Dermis microvascular lymphatic vessel endothelial cell (primary cell): ENCODE measurements at places on chromosomes 5 and 9.

GRCh38 chr5:6583049-6583880, 49.6 kb downstream of the NSUN2 start:
- no peak for DNase-seq

- DNase-seq, result no peak
These were observed 40.4 kb upstream of the CTNNA1 start for GRCh38 chr5:138712791-138713190.

- no peak for DNase-seq
These were observed 18.0 kb downstream of the DAPK1 start for GRCh38 chr9:87515588-87516221.

- DNase-seq, result no peak
These were observed 249.6 kb downstream of the AOPEP start for GRCh38 chr9:94976077-94976476.

DNA sequence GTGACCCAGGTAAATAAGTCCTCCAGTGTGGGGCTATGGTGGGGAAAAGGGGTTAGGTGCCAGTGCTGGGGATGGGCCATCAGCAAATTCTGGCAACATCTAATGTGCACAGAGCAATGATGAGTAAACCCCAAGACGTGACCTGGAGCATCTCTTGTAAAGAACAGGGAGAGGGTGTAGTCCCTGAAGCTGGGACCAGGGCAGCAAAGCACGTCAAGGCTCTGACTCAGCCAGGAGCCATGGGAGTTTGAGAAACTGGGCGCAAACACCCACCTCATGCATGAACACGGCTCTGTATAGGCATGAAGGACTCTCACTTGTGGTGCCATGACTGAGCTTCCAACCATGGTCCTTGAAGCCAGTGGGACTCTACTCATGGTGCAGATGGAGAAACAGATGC, 51.8 kb downstream of the DUSP1 start:
- DNase-seq, result no peak

DNA sequence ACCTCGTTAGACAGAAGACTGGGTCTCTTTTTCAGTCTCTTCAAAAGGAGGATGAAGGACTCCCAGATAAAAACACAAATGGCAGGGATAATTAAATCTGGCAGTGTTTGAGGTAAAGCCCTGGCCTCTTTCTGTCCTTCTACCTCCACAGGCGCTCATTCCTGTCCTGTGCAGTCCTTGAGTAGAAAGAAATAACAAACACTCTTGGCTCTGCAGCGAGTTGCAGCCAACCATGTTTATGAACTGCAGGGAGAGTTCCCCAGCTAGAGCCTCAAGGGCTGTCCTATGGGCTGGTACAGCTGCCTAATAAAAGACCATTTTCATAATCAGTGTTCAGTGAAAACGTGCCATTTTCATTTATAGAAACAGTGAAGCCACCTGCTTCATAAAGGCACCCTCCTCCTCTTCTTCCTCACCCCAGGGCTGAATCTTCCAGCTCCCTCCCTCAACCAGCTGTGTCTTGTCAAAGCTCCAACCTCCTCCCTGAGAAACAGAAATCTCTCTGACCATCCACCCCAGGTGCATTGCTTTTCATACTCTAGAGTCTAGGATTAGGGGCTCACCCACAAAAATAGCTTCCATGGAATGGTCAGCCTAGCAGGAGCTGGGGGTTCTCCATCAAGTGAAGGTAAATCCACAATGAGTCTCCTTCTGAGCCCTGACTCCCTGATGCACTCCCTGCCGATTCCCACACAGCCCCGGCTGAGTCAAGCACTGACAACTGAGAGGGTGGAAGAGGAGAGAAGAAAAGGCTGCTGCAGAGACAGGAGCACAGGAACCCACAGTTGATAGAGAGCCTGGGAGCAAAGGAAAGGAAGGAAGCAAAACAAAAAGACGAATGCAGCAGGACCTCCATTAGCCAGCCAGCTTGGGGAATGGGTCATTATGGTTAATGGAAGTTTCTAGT, 150.7 kb downstream of the CMYA5 start:
- no peak for DNase-seq
